ENCODE measurements at places on chromosomes 3 and 15.
A peak's percentile ranks its signal among the peaks of the same experiment; 100 is the strongest.

DNA sequence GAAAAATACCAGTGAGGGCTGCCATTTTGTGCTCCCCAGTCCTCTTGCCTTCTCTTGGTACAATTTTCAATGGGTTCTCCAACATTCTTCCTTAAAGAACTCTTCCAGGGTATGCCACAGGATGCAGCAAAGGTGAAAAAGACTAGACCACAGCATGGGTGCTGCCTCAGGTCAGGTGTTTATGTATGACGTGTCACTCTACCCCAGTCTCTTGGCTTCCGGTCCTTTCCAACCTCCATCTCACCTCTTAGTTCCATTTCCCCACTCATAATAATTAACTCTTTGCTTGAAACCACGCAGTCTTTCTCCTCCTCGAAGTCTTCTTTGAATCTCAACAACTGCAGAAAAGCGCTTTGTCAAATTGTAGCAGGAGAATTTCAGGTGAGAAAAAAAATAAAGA is 104.7 kb upstream of the TBC1D5 start:
- DNase-seq = no peak

DNA sequence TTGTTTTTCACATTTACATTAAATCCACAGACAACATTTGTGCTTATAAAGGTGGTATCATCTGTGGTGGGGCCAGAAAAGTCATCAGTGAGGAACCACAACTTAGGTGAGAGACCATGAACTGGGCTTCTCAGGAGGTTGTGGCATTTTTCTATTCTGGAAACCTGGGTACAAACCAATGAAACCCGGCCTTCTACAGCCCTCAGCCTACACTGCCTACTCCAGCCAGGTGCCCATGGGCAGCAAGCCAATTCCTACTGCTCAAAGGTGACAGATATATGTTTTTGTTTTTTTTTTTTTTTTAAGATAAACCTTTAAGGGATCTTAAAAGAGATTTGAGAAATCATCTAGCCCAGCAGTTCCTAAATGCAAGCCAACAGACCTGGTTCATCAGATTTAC is 20.3 kb downstream of the SPG21 start:
- no peak for DNase-seq

- DNase-seq = peak; percentile 35
Observed at GRCh38 chr15:96342406-96343112, 12.1 kb downstream of the NR2F2 start.

DNA sequence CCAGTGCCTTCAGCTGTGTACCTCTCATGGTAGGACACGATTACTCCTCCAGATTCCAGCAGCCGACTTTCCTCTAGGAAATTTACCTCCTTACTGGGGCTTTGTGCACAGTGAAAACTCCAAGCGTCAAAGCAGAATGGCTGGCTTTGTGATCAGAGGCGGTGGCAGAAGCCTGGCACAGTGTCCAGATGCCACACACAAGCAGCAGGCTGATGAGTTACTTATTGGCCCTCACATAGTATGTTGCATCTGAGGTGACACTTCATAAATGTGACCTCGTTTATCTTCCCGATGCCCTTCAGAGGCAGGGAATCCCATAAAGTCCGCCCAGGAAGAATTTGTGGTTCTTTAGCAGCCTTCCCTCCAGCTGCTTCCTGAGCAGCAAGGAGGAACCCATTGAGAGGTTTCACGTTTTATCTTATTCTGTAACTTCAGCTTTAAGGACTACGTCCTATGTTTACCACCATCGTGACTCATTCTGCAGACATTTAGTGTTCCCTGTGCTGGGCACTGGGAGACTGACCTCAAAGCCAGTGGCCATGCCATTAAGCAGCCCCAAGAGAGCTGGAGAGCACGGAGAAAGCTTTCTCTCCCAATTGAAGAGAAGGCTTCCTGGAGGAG is 107.1 kb upstream of the C15orf61 start:
- DNase-seq = peak; percentile 69

- peak; percentile 62 for DNase-seq
Observed at GRCh38 chr15:42324308-42324707, 35.0 kb upstream of the CAPN3 start.

GRCh38 chr3:113284453-113285050 is 73.2 kb downstream of the BOC start:
- DNase-seq = no peak

DNA sequence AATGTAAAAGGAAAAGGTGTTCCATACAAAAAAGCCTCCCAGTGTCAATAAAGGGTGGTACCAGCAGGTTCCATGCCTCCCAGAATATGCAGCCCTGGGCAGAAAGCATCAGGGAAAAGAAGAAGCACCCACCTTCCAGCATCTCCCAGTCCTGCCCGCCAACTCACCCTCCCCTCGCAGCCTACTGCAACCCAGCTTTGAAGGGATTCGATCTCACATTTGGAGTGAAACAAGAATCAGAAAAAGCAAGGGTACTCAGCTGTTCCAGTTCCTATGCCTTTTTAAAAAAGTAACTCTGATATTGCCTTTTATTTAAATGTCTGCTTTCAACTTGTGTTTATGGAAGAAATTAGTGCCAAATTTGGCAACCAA is 166.9 kb downstream of the ADAMTS17 start:
- no peak for DNase-seq

GRCh38 chr3:11154036-11154952 is at the start of gene HRH1:
TSS of gene HRH1 (plus strand) at chr3:11154493. CDS start at chr3:11259038, 104,545 bp downstream.
- DNase-seq = no peak

DNA sequence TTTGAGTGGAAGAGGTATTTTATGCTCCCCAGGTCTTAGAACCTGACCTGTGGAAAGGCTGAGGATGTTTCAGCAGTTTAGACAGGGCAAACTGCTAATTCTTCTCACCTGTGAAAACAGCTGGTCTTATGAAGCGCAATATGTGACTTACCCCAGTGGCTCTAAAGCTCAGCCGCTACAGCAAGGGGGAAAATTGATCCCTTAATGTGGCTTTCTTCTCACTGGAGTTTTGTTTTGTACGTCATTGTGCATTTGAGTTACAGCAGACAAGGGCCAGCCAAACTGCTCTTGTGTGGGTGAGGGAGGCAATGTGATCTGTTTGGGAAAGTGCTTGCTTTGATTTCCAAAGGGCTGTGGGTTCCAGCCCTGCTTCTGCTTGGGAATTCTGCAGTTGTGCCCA is 293.4 kb upstream of the LRRFIP2 start:
- DNase-seq = no peak

DNA sequence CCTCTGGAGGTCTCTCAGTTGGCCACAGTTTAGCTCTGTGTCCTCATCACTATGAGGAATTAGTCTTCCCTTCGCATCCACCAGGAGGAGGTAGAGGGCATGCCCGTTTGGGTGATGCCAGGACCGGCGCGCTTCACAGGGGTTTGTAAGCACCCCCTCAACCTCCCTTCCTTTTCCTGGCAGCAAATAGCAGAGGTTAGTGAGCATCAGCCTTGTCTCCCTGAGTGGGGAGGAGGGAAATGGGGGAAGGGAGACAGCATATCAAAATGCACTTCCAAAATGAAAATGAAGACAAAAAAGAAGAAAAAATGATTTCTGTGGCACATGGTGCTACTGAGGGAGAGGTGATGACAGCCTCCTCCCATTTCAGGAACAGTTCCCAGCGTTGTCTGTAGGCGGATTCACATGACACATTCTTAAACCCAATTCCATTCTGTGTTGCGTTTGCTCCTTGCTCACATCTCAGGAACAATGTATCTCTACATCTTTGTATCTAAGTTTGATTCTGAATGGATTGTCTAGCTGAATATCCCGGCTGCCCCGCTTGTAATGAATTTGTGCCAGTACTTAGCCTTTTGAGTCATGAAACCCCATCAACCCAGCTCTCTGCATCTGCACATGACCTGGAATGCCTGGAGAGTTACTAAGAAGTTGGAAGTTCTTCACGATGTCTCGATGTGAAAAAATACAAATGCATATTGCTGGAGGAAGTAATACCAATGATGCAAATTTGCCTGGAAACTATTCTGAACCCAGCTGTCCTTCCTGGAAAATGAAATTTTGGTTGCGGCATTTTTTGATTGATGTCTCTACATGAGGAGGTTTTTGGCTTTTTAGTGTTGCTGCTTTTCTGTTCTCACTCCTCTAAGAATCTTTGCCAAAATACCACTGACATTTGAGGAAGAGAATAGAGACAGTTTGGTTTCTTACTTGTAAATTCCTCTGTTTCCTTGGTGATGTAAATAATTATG is 45.2 kb downstream of the TYRO3 start:
- peak; percentile 91 for DNase-seq

- no peak for DNase-seq
Observed at GRCh38 chr15:70617911-70618287, 145.5 kb downstream of the UACA start.

- DNase-seq = peak; percentile 85
Observed at GRCh38 chr3:58049143-58049785, 41.0 kb downstream of the FLNB start.

DNA sequence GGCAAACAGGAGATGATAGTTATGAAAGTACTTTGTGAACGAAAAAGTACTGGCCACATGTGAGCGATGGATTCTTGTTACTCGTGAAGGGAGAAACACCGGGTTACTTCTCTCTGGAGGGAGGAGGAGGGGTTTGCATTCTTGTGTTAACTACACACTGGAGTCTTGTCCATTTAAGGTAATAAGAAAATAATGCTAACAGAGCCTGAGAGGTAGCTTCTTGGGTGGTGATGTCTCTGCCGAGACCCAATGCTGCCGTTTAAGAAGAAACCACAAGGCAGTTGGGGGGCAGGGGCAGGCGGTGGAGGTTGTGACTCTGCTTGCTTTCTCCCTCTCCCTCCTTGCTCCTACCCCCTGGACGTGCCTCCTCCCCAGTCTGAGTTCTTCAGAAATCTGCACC is 100.9 kb upstream of the ROPN1 start:
- DNase-seq = peak; percentile 13

DNA sequence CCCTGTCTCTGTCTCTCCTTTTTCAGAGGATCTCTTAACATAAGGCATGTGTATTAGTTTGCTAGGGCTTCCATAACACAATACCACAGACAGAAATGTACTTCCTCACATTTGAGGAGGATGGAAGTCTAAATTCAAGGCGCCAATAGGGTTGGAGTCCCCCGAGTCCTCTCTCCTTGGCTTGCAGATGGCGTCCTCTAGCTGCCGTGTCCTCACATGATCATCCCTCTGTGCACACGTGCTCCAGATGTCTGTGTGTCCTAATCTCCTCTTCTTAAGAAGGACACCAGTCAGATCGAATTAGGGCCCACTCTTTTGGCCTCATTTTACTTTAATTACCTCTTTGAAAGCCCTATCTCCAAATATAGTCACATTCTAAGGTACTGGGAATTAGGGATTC is 23.0 kb upstream of the BFSP2 start:
- DNase-seq = no peak

GRCh38 chr3:37752649-37753025 is 109.0 kb upstream of the CTDSPL start:
- no peak for DNase-seq

- peak; percentile 71 for DNase-seq
Observed at GRCh38 chr3:146161663-146162002, 649 bp upstream of the PLOD2 start.

DNA sequence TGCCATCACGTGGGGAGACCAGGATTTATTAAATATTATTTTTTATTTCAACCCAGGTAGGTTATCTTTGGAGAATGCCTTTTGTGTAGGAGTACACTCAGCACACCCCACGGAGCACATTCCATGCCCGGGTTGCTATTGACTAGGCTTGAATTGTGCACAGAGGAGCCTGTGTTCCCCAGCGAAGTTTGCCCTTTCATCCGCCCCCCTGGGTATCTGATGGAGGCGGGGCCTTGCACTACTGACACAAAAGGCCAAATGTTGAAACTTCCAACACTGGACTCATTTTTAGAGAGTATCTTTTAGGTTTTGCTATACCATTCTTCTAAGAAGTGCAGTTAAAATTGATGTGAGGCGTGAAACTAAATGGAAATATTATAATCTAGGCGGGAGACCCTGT is 39.3 kb upstream of the PPP4R2 start:
- DNase-seq = no peak

DNA sequence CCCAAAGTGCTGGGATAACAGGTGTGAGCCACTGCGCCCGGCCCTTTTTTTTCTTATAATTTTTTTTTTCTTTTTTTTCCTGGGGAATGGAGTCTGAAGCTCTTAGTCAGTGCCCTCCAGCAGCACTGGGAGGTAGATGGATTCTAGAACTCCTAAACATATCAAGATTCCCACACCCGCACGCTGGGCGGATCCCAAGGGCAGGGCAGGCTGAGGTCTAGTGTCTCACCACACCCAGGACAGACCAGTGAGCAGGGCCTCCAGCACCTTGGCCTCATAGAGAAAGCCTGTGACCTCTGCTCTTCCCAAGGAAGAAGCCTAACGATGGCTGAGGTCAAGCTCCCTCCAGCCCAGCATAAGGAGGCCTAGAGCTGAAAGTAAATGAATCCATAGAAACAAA is 153.7 kb upstream of the MEF2A start:
- no peak for DNase-seq

GRCh38 chr3:152323834-152324233 is 55.1 kb downstream of the MBNL1 start:
- no peak for DNase-seq

DNA sequence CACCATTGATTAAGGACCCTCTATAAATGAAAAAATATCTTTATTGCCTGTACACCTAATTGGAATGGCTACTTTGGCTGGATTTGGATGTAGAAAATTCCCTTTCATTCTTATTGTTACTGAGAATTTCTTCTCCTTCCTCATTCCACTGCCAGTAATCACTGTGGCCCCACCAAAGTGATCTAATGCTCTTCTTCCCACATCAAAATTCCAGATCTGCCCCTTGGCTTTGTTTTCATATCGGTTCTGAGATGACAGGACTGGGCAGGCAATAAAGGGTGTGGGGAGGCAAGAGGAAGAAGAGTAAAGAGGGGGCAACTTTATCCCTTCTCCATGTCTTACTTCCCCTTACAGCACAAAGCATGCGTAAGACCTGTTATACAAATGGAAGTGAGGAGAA is 2.1 kb downstream of the ANKUB1 start:
- DNase-seq = peak; percentile 20

- DNase-seq = peak; percentile 56
Observed at GRCh38 chr15:80984856-80985255, 4.8 kb downstream of the MESD start.

DNA sequence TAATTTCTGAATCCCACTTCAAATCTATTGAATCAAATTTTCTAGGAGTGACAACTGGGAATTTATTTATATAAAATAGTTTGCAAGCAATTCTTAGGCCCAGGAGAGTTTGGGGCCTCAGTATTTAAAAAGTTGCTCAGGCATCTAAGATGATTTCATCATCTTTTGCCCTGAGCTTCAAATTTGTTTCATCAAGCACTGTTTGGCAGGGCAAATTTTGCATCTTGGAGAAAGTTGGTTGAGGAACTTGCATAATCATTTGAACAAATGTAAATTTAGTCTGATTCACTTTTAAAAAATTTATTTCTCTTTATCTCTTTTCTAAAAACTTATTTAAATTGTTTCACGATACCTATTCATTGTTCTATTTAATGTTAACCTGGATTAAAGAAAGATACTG is 702.8 kb downstream of the SI start:
- DNase-seq = no peak

DNA sequence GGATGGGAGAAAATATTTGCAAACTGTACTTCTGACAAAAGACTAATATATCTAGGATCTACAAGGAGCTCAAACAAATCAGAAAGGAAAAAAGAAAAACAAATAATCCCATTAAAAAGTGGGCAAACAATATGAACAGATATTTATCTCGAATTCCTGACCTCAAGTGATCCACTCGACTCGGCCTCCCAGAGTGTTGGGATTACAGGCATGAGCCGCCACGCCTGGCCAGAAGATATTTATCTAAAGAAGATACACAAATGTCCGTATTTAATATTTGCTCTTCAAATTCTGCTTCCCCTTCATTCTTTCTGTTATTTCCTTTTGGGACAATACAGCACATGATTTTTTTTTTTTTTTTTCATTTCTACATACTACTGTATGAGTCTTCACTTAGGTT is 151.7 kb upstream of the GRM7 start:
- no peak for DNase-seq
